ENCODE measurements at places on chromosomes 16 and 17. TPM values are rescaled to one million over a fixed set of nuclear protein-coding genes. Genes with fewer than 3 reads are reported as not detected.

CKLF gene
- total RNA-seq, result 112 TPM

LDAF1 gene
- total RNA-seq, result 16.6 TPM

AATK gene
- 0.05 TPM for total RNA-seq

NUP93 gene
- total RNA-seq, result 65.1 TPM

NBR1 gene
- 58.7 TPM for total RNA-seq

KRT15 gene
- not detected for total RNA-seq
